ENCODE measurements at places on chromosomes 7 and 10.
A peak's percentile ranks its signal among the peaks of the same experiment; 100 is the strongest.

GRCh38 chr10:91210014-91210413 is 10.4 kb upstream of the PCGF5 start:
- no peak overlapping the region for H3K27ac ChIP-seq
- H3K4me1 ChIP-seq, result peaks cover 44% of the 10 kb centered on the region

- no peaks in the 10 kb centered on the region for H3K27me3 ChIP-seq
- H3K27ac ChIP-seq, result no peak overlapping the region
- no peaks in the 10 kb centered on the region for H3K36me3 ChIP-seq
- no peak for DNase-seq
- H3K4me1 ChIP-seq, result no peaks in the 10 kb centered on the region
Measured at GRCh38 chr10:86100581-86101061, 266.0 kb downstream of the GRID1 start.

GRCh38 chr10:93166134-93166533 is 92.4 kb downstream of the CYP26A1 start:
- H3K27me3 ChIP-seq, result no peaks in the 10 kb centered on the region
- H3K27ac ChIP-seq, result no peak overlapping the region
- no peak overlapping the region for H3K4me3 ChIP-seq

- H3K36me3 ChIP-seq, result no peaks in the 10 kb centered on the region
- H3K4me1 ChIP-seq, result no peaks in the 10 kb centered on the region
- no peak for DNase-seq
- no peaks in the 10 kb centered on the region for H3K27me3 ChIP-seq
- H3K27ac ChIP-seq, result no peak overlapping the region
Measured at GRCh38 chr10:42888504-42889095, 106.0 kb downstream of the BMS1 start.

DNA sequence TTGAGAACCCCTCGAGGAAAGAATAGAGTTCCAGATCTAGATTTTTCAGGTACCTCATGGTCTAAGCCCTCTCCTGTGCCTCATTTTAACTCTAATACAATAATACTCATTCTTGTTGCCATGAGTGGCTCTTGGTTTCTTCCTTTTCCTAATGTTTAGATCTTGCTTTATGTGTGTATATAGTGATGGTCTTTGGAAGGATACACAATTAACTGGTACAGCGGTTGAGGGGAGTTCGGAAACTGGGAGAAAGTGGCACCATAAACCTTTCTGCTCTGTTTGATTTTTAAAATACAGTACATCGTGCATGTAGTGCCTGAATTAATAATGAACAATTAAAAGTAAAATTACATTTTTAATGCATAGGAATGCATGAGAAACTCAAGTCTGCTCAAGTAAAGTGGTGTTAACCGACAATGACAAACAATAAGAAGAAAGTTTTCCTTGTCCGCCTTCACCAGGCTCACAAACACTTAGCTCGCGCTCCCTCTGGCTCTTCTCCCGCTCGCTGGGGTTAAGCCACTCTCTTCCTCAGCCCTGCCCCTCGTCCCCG is 386 bp upstream of the EIF4EBP2 start:
- no peaks in the 10 kb centered on the region for H3K36me3 ChIP-seq
- DNase-seq, result no peak
- H3K4me3 ChIP-seq, result peak overlapping the region; percentile 57
- H3K27me3 ChIP-seq, result no peaks in the 10 kb centered on the region
- H3K4me1 ChIP-seq, result peaks cover 20% of the 10 kb centered on the region
- peak overlapping the region; percentile 26 for H3K27ac ChIP-seq

- H3K4me3 ChIP-seq, result no peak overlapping the region
- no peak for DNase-seq
- H3K27ac ChIP-seq, result no peak overlapping the region
- no peaks in the 10 kb centered on the region for H3K36me3 ChIP-seq
- H3K27me3 ChIP-seq, result no peaks in the 10 kb centered on the region
- H3K4me1 ChIP-seq, result no peaks in the 10 kb centered on the region
Measured at GRCh38 chr7:8161364-8161828, 100.6 kb downstream of the ICA1 start.

DNA sequence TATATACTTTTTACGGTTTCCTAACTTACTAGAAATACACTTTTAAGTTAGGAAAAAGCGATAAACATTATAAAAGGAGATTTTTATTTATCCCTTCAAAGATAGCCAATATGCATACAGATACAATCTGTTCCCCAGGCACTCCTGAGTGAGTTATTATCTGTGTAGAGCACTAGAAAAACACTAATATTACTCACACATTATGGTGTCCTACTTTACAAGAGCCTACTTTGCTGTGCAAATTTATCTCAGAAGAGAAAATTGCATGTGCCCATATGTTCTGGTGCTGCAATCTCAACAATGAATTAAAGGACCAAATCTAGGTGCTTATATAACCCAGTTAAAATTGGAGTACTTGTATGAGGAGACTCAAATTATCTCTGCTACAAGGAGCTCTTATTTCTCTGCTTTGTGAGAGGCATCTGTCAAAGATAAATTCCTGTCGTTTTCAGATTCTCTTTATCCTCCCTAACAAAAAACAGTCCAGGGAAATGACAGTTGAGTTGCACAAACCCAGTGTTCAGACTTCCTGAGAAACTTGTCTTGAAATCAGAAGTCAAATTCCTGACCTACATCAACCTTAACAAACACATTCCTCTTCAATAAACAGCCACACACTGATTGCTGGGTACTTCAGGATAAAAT is 28.9 kb downstream of the CPA1 start:
- peaks cover 6% of the 10 kb centered on the region for H3K4me1 ChIP-seq
- DNase-seq, result no peak
- H3K27me3 ChIP-seq, result no peaks in the 10 kb centered on the region
- no peak overlapping the region for H3K27ac ChIP-seq
- H3K4me3 ChIP-seq, result no peak overlapping the region

- no peaks in the 10 kb centered on the region for H3K27me3 ChIP-seq
- no peaks in the 10 kb centered on the region for H3K36me3 ChIP-seq
- H3K4me3 ChIP-seq, result peak within 1 kb of the TSS; percentile 74
- peak; percentile 63 for DNase-seq
- peaks cover 15% of the 10 kb centered on the region for H3K4me1 ChIP-seq
Measured at GRCh38 chr7:16421333-16422102, at the start of gene CRPPA. TSS of gene CRPPA (minus strand) at chr7:16421538. CDS start at chr7:16421322, 216 bp downstream.

DNA sequence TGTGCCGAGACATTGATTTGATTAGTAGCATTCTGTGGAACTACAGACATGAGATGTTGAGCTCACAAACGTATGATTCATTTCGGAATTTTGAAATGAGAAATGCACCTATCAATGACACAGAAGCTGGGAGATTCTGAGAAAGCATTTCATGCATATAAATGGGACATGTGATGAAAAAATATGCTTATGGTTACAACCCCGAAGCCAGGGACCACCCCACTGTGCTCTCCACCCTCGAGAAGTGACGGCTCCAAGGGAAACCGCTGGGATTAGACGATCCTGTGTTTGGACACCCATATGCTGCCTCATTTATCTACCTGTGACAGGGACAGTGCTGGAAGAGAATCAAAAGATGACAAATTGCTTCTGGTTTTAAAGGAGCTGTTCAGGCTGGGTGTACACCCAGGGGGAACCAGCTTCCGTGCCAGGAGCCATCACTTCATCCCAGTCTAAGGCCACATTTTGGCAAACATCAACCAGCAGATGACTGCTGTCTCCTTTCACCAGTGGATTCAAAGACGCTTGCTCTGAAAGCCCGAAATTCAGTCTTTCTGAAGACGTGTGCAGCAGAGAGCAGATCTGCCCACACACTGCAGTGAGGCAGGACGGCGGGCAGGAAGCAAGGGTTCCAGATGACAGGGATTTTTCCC is 109.9 kb downstream of the ATXN7L1 start:
- no peak overlapping the region for H3K27ac ChIP-seq
- no peak for DNase-seq
- no peaks in the 10 kb centered on the region for H3K27me3 ChIP-seq
- no peak overlapping the region for H3K4me3 ChIP-seq
- no peaks in the 10 kb centered on the region for H3K36me3 ChIP-seq

GRCh38 chr7:36449685-36450084 is 60.0 kb downstream of the ANLN start:
- H3K27me3 ChIP-seq, result no peaks in the 10 kb centered on the region
- no peaks in the 10 kb centered on the region for H3K36me3 ChIP-seq
- DNase-seq, result no peak
- H3K27ac ChIP-seq, result no peak overlapping the region
- no peaks in the 10 kb centered on the region for H3K4me1 ChIP-seq
